ENCODE measurements at places on chromosomes 2 and 18. TPM values are rescaled to one million over a fixed set of nuclear protein-coding genes. Genes with fewer than 3 reads are reported as not detected.

GRCh38 chr18:61554946-61555361, 221.7 kb downstream of the CDH20 start:
- DNase-seq, result no peak

- DNase-seq, result no peak
Measured at GRCh38 chr2:99834426-99834825, 308.0 kb downstream of the AFF3 start.

DNA sequence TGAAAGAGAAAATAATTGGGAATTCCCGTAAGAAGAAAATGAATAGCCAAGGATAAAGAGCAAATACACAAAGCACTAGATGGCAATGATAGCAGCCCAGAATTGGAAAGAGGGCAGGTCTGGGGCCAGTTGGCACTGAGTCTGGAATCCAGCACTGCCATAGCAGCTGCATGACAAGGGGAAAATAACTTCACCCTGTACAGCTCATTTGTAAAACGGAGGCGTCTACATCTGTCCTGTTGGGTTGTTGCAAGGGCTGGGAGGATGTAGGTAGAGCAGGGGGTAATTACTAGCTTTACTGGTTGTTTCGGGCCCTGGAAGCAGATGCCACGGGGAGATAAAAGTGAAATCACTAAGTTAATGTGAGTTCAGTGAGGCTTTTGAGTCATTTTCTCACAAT, 110.0 kb upstream of the RASGRP3 start:
- no peak for DNase-seq

DNA sequence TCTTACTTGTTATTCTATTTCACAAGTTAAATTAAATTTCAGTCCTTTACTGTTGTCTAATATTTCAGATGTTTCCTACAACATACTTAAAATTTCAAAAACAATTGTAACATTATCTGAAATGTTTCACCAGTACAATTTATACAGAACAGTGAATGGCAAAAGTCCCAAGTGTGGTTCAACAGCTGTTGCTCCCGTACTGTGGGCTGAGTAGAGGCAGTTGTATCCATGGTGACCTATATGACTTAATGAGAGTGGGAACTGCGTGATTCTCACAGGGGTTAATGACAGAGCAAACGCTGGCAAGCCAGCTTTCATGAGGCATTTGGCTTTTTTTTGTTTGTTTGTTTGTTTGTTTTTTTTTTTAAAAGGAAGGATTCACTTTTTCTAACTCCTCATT, 5.3 kb upstream of the PLCL1 start:
- DNase-seq, result no peak

GRCh38 chr2:183292028-183292427, 167.8 kb downstream of the NUP35 start:
- DNase-seq, result no peak

The POTEC gene
- not detected for total RNA-seq

The DPP4 gene
- total RNA-seq, result not detected
